NCI-H1436 treated with DMSO at 0.1 percent for 48 hours (cell line): ENCODE measurements at places on chromosomes 16 and 17.

DNA sequence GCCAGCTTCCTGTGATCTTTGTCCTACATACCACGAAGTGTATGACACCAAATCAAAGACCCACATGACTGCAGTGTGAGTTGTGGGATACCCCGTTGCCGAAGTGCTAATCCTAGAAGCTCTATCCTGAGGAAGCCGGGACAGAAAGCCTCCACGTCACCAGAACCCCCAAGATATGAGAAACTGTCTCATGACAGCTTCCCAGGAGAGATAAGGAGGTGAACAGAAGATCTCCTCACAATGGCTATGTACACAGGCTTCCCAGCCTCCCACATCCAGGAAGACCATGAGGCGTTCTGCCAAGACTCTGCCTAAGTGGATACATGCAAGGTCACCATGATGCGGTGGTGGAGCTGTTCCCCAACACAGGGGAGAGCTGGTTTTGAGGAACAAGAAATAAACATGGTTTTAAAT lies 37.1 kb downstream of the TRIM25 start:
- DNase-seq, result no peak

DNA sequence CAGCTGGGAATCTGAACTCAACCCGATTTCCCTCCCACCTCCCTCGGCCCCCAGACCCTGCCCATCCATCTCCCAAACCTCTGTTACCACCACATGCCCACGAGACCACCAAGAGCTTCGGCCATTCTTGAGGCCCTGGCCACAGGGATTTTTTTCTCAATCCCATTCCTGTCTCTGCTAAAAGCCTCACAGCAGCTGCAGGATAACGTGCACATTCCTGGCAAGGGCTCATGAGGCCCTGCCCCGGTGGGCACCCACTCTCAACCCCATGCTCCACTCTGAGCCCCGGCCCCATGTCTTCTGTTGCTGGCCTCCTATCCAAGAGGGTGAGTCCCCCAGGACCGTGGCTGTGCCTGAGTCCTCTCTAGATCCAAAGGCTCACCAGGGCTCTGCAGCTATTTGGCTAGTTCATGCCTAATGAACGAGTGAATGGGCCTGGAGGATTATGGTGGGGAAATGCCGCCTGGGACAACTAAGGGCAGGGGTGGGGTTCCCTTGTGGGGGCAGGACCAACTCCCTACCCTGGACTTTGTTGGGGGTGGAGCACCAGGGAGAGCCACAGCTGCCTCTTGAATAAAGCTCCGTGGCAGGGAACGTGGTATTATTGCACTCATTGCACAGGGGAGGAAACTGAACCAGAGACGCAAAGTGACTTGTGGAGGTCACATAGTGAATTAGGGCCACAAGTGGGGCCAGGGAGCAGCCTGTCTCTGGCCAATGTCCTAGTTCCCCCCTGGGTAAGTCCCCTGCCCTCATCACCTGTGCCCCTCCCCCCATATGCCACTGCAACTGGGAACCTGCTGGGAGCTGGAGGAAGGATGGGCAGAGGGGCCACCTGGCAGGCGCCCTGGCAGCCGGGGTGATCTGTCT lies 113.8 kb upstream of the SMURF2 start:
- no peak for DNase-seq

DNA sequence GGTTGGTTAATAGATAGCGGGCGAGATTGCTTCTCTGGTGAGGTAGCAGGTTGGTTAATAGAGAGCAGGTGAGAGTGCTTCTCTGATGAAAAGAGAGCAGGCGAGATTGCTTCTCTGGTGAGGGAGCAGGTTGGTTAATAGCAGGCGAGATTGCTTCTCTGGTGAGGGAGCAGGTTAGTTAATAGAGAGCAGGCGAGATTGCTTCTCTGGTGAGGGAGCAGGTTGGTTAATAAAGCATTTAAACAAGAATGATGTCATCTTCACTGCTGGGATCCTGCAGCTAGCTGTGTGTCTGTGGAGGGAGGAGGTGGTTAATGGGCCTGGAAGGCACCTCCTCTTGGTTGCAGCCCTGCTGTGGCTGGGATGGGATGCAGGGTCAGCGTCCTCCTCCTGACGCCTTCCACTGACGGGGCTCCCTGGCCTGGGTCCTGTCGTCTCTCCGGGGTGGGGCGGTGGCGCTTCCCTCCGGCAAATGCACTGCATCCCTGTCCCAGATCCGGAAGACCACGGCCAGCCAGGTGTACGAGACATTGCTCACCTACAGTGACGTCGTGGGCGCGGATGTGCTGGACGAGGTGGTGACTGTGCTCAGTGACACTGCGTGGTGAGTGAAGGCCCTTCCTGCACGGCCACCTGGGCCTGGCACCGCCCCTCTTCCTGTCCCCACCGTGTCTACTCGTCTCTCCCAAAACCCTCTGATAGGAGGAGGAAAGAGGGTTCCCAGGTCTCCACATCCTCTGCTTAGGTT lies 99.2 kb upstream of the ZNF750 start:
- DNase-seq, result no peak

- DNase-seq, result no peak
Observed at GRCh38 chr17:34221411-34221810, 33.7 kb upstream of the CCL2 start.

GRCh38 chr17:74241431-74241830 lies 28.1 kb downstream of the TTYH2 start:
- no peak for DNase-seq

DNA sequence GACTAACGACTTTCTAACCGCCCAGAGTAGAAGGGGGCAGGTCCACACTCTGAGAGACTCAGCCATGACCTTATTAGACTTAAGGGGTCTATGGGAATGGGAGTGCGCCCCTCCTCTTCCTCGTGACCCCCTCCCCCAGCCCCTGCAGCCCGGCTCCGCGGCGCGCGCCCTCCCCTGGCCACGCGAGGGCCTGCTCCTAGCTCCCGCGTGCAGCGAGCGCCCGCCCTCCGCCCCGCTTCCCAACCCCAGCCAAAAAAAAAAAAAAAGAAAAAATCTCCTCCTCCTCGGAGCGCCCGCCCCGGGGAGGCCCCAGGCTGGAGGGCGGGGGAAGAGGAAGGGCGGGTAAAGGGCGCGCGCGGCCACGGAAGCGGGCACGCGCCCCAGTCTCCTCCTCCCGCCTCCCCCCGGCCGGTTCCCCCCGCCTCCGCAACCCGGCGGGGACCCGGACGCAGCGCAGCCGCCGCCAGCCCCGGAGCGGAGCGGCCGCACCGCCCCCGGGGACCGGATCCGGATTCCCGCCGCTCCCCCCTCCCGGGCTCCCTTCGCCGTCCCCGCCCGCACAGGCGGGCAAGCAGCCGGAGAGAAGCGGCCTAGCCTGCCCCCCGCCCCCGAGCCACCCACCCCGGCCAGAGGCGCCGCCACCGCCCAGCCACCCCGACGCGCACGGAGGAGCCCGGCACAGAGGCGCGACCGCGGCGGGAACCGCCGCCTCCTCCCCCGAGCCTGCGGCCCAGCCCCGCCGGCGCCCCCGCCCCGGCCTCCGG lies 949 bp downstream of the UBTF start:
- DNase-seq, result peak; percentile 72

DNA sequence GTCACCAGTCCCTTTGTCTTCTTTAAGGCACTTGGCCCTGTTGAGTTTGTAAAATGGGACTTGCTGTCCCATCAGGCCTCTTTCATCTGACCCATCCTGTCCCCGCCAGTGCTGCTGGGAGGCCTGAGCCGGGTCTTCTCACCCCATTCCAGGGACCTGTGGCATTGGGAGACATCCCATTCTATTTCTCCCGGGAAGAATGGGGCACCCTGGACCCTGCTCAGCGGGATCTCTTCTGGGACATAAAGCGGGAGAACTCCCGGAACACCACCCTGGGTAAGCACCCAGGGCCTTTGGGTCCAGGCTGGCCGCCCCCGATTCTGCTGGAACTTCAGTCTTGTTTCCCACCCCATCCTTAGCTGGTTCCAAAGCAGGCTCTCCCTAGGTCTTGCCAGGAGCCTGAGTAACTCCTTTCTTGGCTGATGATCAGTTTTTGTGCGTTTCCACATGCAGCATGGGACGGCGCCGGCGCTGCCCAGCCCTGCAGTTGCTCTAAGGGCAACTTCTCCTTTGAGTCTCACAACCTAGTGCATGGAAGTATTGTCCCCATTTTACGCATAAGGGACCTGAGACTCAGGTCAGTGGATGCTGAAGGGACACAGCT lies 4.1 kb downstream of the ZNF213 start:
- no peak for DNase-seq
